ENCODE measurements at places on chromosomes 7 and 10. TPM values are rescaled to one million over a fixed set of nuclear protein-coding genes. Genes with fewer than 3 reads are reported as not detected.

Gene LGI1
- polyA plus RNA-seq: 5.4 TPM

DNA sequence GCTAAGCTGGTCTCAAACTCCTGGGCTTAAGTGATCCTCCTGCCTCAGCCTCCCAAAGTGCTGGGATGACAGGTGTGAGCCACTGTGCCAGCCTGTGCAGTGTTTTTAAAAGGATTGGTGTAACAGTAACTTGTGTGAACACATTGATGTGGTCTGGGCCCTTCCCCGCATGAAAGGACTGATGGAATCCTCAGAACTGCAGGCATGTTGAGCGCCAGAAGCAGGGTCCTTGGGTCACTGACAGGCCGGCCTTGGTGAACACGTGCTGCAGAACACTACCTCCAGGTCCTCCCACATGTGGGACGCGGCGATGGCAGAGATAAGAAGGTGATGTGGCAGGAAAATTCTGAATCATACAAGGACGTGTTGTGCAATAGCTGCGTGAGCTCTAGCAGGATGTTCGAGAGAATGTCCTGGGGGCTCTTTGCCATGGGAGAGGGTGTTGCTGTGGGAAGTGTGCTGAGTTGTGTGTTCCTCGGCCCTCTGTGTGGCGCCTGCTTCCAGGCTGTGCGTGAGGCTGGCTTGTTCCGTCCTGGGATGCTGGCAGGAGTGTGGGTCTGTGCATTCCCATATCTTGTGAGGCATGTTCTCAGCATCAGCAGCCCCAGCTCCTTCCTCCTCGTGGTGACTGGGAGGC is 68.2 kb downstream of the DNAJB6 start:
- DNase-seq: no peak

GRCh38 chr10:72242675-72243074 is 26.6 kb upstream of the ASCC1 start:
- DNase-seq: no peak

DNA sequence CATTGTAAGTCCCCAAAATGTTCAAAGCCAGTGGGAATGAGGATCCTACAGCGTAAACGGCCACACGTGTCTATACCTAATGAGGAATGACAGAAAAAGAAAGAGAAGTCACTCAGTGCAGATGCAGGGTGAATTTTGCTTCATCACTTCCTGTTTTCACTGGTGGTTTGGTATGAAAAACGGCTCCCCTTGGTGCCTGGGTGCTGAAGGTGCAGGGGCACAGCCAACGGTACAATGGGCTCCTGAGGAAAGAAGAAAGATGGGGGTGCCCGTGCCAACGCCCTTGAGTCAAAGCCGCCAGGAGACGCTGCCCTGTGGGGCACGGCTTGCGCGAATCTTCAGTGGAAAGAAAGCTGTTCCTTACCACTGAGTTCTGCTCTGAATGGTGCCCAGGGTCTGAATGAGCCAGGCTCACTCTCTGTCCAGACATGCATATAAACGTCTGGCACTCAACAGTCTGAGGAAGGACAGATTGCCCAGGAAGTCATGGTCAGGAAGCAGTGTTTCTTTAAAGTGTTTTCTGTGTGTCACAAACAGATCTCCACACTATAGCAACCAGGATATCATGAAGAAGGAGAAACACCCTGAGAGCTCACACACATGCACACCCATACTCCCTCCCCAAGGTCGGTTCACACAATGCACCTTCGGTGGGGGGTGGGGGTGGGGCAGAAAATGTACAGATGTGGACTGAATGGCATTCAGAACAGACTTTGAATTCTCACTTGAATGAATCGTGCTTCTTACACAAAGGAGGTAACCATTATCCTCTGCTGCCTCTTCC is 105.8 kb downstream of the ELMO1 start:
- DNase-seq: no peak

- DNase-seq: no peak
Measured at GRCh38 chr10:125159932-125160855, at the start of gene CTBP2. Gene CTBP2 (minus strand): TSS chr10:125160563.

DNA sequence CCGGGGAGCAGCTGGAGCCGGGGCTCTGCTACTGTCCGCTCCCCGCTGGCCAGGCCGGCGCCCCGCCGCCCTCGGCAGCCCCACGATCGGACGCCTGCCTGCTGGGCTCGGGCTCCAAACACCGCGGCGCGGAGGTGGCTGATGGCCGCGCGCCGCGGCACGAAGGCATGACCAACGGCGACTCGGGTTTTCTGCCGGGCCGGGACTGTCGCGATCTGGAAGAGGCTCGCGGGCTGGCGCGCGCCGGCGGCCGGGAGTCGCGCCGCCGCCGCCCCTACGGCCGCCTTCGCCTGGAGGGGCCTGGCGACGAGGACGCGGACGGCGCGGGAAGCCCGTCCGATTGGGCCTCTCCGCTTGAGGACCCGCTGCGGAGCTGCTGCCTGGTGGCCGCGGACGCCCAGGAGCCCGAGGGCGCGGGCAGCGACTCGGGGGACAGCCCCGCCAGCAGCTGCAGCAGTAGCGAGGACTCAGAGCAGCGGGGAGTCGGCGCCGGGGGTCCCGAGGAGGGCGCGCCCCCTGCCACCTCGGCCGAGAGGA is 570 bp downstream of the TBC1D12 start:
- DNase-seq: no peak

Gene LBX1
- polyA plus RNA-seq: not detected

DNA sequence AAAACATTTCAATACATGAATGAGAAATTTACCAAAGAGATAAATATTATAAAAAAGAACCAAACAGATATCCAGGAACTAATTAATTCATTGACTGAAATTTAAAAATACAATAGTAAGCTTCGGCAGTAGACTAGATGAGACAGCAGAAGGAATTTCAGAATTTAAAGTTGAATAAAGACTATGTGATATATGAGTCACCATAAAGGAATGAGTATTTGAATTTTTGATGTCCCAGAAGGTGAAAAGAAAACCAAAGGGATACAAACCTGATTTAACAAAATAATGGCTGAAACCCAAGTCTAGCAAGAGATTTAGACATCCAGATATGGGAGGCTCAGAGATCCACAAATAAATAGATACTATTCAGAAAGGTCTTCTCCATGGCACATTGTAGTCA is 623.9 kb upstream of the FOXK1 start:
- DNase-seq: no peak

Gene MMD2
- not detected for polyA plus RNA-seq

Gene SNCG
- 8.3 TPM for polyA plus RNA-seq

GRCh38 chr10:22537810-22538209 is 176.6 kb downstream of the PIP4K2A start:
- DNase-seq: no peak

- no peak for DNase-seq
Measured at GRCh38 chr7:129773871-129774270, 162.4 kb downstream of the NRF1 start.

- DNase-seq: no peak
Measured at GRCh38 chr7:18724318-18724717, 228.8 kb downstream of the HDAC9 start.

Gene CDC14C
- 0.06 TPM for polyA plus RNA-seq

- no peak for DNase-seq
Measured at GRCh38 chr7:50270531-50271018, 33.9 kb upstream of the IKZF1 start.

GRCh38 chr7:36459236-36459960 is 69.7 kb downstream of the ANLN start:
- DNase-seq: no peak

Gene ANKRD61
- polyA plus RNA-seq: 0.79 TPM

DNA sequence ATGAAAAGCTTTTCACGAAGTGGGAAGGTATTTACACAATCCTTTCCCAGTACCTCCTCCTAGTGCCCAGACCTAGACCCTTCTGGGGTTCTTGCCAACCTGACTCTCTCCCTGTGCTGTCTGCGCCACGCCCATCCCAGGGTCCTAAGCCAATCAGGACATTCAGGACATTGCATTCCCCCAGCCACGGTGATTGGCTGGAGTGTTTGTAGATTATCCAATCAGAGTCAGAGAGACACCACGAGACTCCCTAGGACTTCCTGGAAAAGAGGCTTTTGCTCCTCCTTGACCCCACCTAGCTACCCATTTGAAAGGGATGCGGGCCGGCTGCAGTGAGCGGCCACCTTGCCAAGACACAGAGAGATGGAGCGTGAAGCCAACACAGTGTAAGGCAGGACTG is 3.5 kb upstream of the GDF2 start:
- no peak for DNase-seq

GRCh38 chr7:30395676-30396075 is 82.9 kb downstream of the NOD1 start:
- no peak for DNase-seq

DNA sequence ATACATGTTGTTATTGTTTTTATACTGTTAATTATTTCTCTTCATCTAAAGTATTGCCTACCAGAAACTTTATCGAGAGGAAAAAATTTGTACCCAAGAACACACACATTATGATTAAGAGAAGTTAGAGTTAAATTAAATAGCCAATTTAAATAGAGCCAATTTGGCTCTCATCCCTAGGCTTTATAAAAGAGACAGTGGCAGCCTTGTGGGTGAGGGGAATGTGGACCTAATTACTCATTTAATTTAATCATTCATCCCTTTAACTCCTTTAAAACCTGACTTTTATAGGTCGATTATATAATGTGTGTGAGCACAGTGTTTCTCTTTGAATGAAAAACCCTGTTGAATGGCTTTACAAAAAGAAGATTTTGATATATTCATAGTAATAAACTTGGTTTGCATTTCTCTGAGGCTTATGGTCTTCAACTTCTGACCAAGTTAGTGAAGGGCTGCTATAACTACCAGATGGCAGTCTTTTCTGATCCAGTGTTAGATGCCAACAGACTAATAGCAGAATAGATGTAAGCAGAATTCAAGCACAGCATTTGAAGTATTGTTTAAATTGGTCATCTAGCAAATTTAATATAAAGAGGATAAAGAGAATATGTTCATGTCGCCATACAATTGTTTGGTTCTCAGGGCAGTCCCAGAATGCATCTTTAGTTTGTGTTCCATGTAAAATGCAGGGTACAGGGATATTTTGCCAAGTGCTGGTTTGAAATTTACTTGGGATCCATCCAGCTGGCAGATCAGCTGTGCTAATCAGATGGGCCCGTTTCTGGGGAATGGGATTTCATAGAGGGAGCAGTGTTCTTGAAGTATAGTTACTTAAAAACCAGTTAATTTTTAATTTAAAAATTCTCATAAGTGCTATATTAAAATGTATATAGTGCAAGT is 25.3 kb downstream of the ADD3 start:
- DNase-seq: no peak

Gene ZNF425
- 7.9 TPM for polyA plus RNA-seq

- no peak for DNase-seq
Measured at GRCh38 chr10:86260564-86260963, 106.0 kb downstream of the GRID1 start.

- no peak for DNase-seq
Measured at GRCh38 chr7:66315192-66315591, 110.1 kb downstream of the TPST1 start.

Gene CFAP70
- polyA plus RNA-seq: 12.0 TPM

DNA sequence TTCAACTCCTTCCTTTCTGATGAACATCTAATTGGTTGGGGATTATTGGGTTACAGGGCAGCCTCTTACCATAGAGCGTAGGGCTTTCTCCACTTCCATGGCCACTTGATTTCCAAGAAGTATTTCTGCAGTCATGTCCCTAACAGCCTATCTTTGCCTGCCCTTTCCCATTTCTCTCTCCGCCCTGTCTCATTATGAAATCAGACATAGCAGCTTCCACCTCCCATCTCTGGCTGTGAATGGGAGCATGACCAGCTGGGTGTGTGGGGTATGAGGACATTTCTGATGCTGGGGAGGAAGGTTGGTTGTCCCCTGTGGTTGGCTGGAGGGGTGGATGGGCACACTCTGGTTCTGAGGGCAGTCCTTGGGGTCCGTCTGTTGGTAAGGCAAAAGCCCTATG is 41.2 kb downstream of the ADCYAP1R1 start:
- DNase-seq: no peak

- DNase-seq: no peak
Measured at GRCh38 chr10:1932692-1933094, 195.4 kb upstream of the ADARB2 start.

Gene STEAP1B
- polyA plus RNA-seq: 1.9 TPM

Gene KAZALD1
- 11.0 TPM for polyA plus RNA-seq

DNA sequence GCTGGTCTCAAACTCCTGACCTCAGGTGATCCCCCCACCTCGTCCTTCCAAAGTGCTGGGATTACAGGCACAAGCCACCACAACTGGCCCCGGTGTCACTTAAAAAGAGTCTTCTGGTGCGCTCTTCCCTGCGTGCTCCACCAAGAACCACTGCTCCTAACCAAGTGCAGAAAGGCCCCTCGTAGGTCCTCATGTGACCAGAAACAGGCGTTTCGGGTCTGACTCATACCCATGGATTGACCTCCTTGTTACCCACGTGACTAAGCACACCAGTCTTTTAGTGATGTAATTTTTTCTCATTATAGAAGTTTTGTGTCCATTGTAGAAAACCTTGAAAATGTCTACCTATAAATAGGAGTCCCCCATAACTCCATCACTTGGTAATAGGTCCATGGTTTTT is 13.9 kb downstream of the FKBP6 start:
- DNase-seq: no peak

Gene ZNF277
- 39.1 TPM for polyA plus RNA-seq

- DNase-seq: no peak
Measured at GRCh38 chr7:44966731-44967538, 11.9 kb downstream of the MYO1G start.

GRCh38 chr7:41656366-41656765 is 46.5 kb downstream of the INHBA start:
- no peak for DNase-seq

Gene STOX1
- 11.6 TPM for polyA plus RNA-seq

DNA sequence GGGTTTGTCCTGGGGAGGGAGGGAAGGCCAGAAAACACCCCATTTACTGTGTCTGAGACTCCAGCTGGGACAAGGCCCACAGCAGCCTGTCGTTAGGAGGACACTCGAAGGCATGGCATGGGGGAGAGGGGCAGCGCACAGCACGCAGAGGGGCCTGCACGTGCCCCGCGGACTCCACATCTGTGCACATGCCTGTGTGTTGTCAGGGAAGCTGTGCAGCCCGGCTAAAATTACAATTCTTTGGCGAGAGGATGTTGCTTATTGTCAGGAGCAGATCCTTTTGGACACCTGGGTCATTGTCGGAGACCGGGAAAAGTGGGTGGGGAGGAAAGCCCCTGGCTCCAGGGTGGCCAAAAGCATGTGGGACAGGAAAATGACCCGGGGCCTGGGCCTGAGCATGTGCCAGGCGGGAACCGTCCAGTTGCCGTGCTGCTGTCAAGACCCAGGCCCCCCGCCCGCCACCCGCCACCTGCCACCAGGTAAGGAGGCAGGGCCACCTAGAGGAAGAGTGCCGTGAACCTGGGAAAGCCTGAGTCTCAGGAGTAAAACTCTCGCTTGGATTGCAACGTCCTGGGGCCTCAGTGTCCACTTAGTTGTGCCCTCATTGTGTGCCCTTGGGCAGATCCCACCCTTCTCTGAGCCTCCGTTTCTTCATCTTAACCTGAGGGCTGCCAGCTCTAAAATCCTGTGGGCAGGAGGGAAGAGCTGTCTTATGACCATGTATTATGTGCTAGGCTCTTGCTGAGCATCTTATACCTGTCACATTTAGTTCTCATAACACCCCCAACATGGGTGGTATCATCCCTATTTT is 7.2 kb downstream of the VSIR start:
- DNase-seq: no peak

Data from right renal cortex interstitium (tissue), 3 donors.